ENCODE measurements at places on chromosomes 1 and 21.

GRCh38 chr1:9573723-9574122, 15.0 kb upstream of the TMEM201 start:
- no peak for DNase-seq

GRCh38 chr1:81470275-81470674, 330.5 kb upstream of the ADGRL2 start:
- DNase-seq, result no peak

DNA sequence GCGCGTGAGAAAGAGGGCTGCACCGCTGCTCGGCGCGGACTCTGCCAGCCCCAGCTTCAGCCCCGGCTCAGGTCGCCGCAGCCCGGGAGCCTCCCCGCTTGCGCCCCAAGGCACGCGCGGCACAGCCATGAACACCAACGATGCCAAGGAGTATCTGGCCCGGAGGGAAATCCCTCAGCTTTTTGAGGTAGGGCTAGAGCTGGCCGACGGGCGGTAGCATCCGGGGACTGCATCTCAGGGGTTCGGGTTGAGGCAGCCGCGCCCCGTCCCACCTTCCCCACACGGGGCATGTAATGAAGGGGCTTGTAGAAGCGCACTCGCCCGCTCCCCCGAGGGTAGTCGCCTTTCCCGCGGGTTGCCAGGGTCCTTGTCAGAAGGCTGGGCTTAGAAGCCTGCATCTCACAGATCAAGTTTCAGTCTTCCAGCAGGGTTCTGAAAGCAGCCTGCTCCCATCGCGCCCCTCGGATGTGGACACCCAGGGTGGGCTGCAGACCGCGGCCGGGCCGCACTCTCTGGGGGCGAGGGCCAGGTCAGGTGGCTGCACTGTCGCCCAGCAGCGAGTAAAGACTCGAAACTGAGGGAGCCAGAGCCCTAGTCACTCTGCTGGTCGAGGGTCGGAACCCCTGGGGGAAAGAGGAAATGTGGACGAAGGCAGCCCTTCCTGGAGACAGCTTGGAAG, 507 bp downstream of the AK5 start:
- DNase-seq, result no peak

DNA sequence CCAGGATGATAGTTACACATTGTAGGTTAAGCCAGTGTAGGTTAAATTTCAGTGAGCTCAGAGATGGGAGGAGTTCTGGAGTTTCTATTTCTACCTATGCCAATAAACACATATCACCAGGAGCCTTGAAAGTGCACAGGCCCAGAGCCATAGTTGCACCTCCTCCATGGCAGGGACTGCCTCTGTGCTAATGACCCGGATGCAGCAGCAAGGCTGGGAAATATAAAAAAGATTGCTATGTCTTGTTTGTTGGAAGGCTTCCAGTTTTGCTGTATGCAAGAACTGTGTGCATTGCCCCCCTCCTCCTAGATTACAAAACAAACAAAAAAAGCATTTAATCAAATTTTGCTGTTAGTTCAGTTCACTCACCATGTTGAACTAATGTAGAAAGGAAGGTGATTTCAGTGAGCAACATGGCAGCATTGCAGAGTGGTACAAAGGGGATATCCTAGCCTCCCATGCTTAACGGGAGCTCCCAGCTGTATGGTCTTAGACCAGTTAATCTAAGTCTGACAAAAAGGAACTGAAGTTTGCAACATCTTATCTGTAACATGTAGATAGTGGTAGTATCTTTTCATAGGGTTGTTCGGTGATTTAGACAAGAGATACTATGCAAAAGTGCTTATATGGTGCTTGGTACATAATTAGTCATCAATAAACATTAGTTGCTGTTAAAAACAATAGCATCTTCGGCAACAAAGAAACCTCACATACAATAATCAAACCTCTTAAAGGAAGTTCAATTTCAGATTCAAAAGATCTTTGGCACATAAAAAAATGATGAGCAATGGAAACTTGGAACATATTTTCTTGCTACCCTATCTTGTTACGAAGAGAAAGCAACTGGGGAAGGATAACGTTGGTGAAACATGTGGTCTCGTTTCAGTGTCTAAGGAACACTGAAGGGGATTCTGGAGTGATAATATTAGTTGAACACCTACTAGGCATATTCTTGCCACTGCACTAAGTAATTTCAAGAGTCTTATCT, 309.5 kb downstream of the ASTN1 start:
- no peak for DNase-seq

- no peak for DNase-seq
Measured at GRCh38 chr1:97207868-97208267, 486.3 kb downstream of the PTBP2 start.

DNA sequence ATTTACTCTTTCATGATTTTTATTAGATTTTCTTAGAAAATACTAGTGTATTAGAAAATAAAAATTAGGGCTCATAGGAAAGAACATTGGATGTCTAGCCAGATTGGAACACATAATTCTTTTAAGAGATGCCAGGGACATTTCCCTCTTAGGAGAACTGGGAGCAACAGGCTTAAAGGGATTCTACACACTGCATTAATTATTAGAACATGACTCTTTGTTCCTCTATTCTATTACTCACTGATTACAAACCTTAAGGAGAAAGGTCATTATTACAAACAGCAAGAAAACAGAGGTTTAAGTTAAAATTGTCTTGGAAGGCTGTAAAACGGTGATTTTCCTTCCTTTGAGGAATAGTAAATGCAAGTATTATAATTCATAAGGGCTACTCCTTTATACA, 32.9 kb upstream of the VAV3 start:
- DNase-seq, result no peak

- no peak for DNase-seq
Measured at GRCh38 chr1:199799116-199799515, 228.4 kb upstream of the NR5A2 start.

GRCh38 chr1:12428334-12428733, 189.7 kb downstream of the DHRS3 start:
- no peak for DNase-seq

- DNase-seq, result no peak
Measured at GRCh38 chr1:32886828-32887414, 630 bp downstream of the HPCA start.

GRCh38 chr1:60458111-60458510, 384.5 kb upstream of the C1orf87 start:
- DNase-seq, result no peak

GRCh38 chr1:16165548-16165947, 9.7 kb upstream of the EPHA2 start:
- DNase-seq, result no peak

GRCh38 chr1:48619539-48619938, 147.5 kb upstream of the SPATA6 start:
- no peak for DNase-seq

DNA sequence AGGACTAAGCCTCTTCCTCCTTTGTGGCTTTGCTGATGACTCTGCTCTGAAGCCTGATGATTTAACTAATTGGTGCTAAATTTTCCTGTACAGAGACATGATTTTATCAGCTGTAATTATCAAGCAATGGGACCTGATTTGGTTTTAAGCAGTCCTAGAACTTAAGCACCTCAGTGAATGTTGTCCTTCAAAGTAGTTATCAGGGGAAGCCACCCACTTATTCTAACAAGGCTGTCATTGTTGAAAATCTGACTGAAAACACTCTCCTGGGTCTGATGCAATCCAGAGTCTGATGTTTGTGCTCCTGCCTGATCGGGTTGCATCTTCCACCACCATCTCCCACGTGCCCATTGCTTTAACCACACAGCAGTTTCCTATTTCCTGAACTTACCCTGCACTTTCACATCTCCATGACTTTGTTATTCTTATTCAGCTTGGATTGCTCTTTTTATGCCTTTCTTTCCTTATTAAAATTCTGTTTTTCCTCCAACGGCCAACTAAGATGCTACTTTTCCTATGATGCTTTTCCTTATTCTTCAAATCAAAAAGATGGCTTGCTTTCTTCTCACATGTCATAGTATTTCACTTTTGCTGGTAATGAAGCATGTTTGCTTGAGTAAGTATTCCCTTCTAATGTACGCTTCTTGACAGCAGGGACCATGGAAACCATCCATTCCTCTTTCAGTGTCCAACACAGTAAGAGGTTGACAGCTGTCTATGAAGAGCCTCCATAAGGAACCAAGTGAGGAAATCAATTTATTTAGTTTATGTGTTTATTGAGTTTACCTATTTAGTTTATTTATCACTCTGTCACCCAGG, 55.0 kb downstream of the S1PR1 start:
- peak; percentile 30 for DNase-seq

GRCh38 chr1:77473690-77474089, 191.9 kb downstream of the AK5 start:
- DNase-seq, result no peak

GRCh38 chr1:33228935-33229487, 27.3 kb upstream of the ZNF362 start:
- no peak for DNase-seq

DNA sequence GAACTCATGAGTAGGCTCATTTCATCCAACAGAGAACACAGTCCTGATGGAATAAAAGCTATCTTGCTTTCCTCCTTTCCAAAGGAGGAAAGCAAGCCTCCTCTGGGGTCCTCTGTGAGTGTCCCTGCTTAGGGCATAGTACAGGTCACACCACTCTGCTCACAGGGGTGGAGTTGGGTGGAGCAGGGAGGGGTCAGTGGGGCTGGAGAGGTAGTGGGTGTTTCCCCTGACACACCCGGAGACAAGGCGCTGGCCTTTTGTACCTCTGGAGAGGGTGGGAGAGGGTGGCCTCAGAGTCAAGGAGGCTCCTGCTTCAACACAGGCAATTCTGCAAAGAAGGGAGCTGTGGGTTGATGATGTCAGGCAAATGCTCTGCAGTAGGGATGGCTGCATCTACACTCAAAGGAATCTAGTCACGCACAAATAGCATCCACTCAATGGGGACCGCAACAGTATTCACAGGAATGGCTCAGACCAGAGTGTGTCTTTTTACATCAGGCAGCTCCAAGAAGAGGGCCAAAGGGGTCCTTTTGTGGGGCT, 58.6 kb upstream of the PLXNA2 start:
- no peak for DNase-seq

GRCh38 chr1:5821540-5822176, 170.6 kb downstream of the NPHP4 start:
- DNase-seq, result no peak

DNA sequence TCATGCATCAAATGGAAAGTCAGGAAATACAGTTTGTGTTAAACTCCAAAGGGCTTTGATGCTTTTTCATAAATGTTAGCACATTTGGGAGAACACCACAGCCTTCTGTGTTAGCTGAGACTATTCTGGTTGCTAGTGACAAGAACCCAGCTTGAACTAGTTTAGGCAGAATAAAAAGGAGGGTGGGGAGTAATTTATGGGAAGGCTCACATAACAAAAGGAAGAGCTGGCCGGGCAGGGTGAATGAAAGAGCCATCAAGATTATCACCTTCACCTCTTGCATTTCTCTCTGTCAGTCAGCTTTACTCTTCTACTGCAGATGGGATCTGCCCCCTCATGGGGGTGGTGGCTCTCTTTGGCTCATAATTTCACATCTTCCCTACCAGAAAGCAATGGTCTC, 75.4 kb upstream of the VTCN1 start:
- DNase-seq, result no peak

DNA sequence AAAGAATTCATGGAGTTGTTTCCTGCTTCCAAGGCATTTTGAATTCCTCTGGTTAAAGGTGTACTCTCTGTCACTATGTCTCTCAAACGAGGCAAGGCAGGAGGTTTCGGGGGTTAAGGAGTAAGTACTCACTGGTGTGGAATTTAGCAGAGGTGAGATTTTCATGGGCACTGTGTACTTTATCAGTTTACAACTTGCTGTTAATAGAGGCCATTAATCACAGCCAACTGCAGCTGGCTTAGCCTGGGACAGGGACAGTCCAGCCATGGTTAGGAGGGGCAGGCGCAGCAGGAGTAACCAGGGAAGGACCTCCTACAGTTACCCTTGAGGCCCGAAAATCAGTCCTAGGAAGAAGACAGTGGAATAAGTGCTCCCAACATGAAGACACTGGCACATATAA, 18.1 kb upstream of the TMEM9 start:
- DNase-seq, result no peak

DNA sequence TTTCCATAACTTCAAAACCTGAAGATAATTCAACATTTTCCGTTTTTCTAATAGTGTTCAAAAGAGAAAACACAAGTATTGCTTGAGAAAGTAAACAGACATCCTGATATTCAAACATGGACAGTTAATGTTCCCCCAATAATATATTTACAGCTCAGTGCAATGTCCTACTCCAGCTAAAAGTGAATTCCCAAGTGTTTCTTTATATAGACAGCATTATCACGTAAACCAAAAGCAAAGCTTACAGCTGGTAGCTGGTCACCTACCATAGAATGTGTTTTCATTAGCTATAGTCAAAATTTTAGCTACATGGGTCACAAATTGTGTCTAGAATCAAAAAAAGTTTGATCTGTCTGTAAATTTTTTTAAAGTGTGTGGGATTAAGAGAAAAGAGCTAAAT, 34.9 kb downstream of the WLS start:
- DNase-seq, result no peak

DNA sequence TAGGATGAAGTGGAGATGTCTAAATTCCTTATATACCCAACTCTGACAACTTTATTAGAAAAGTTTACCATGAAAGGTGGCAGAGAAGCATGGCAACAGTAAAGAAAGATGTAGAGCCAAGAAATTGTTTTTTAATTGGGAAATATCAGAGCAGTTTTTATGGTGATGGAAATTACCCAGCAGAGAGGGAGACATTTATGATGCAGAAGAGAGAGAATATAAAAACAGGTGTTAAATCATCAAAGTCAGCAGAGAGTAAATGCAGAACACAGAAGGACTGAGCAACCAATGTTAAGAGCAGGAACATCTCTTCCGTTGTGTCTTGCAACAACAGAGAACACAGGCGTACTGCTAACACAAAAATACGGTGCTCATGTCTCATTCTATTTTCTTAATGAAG, 28.2 kb downstream of the WARS2 start:
- no peak for DNase-seq

GRCh38 chr1:228141226-228142044, 1.4 kb downstream of the GUK1 start:
- DNase-seq, result no peak

GRCh38 chr1:97010566-97011264, 289.1 kb downstream of the PTBP2 start:
- DNase-seq, result no peak

GRCh38 chr1:231317306-231318014, 20.2 kb downstream of the EXOC8 start:
- no peak for DNase-seq

- DNase-seq, result no peak
Measured at GRCh38 chr1:159066108-159066507, 10.5 kb downstream of the AIM2 start.

- no peak for DNase-seq
Measured at GRCh38 chr1:193951984-193952383, 765.6 kb upstream of the B3GALT2 start.

All from stimulated activated CD4-positive, alpha-beta T cell treated with anti-CD3 and anti-CD28 coated beads, Interleukin-15, amount 100 ng/mL, for 48 hours (primary cell).